SW 1271 (cell line): ENCODE measurements at places on chromosomes 5 and 9.

DNA sequence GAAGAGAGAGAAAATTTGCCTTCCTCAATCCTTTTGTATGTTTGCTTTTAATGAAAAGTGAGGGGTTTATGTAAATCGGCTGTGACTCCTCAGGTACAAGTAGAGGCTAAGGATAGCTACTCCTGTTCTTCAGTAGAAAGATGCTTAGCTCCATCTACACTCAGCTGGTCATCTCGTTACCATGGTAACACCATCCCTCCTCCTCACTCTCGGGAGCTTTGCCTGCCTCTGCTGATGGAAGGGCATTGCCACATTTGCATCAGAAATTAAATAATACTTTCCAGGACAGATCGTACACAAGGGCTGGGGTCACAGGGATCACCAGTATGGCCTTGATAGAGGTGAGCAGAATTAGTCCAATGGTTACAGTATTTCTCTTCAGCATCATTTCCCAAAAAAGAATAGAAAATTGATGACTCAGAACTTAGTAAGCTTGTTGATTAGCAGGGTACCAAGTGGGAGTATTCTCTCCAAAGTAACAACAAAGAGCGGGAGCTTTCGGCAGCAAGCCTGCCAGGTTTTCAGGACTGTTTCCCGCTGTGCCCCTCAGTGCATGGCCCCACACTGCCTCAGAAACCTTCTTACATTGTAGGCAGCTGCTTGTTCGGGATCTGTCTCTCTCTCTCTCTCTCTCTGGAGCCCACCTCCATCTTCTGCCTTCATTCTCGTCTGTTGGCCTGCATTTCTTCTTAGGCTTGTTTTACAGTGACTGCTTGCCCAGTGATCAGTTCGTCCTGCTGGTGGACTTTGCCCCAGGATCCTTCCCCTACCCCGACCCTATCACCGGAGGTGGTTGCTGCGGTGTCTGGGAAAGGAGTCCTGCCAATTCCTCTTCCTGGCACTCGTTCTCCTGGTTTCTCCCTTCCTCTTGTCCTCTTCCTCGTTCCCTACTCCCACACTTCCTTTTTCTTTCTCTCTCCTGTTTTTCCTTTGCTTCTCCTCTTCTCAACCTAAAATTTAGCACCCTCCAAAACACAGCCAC is 51.9 kb upstream of the SNAPC3 start:
- DNase-seq, result no peak

- no peak for DNase-seq
Measured at GRCh38 chr5:16659536-16659935, 42.7 kb upstream of the RETREG1 start.

GRCh38 chr9:107734256-107735013 is 244.9 kb upstream of the KLF4 start:
- no peak for DNase-seq

DNA sequence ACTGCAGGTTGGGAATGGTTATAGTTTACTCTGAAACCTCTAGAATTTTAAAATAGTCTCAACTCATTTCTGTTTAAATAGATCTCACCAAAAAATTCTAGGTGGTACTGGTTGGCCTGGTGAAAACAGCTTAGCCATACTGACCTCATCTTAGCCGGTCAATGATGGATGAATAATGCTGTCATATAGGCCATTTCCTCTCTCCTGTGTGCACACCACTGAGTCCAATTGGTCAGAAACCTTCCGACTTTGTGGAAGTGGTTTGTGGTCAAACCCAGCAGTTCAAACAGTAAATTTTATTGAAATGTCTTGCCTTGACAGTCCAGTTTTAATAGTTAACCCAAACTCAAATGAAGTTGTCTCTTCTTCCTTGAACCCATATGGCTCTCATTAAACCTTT is 98.6 kb downstream of the GIN1 start:
- DNase-seq, result no peak

DNA sequence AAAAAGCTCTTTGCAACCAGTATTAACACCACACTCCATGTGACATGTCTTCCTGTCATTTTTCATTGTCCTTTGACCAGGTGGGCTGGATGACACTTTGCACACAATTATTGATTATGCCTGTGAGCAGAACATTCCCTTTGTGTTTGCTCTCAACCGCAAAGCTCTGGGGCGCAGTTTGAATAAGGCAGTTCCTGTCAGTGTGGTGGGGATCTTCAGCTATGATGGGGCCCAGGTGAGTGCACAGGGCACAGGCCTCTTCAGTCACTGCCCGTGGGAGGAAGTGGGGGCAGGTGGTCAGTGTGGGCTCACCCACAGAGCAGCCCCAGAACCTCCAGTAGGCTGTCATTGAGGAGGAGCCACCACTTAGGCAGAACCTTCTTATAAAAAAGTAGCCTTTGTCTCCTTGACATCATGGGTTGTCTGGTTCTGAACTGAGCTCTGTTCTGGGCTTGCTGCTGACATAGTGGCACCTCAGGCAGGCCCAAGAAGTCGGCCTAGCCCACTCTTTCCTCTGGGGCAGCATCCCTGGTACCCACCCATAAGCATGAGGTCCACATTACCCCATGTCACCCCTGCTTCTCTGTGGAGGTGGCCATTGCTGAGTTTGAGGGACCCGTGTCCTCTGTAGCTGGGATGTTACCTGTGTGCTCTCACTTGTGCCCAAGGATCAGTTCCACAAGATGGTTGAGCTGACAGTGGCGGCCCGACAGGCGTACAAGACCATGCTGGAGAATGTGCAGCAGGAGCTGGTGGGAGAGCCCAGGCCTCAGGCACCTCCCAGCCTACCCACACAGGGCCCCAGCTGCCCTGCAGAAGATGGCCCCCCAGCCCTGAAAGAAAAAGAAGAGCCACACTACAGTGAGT is 39.3 kb downstream of the SECISBP2 start:
- no peak for DNase-seq

DNA sequence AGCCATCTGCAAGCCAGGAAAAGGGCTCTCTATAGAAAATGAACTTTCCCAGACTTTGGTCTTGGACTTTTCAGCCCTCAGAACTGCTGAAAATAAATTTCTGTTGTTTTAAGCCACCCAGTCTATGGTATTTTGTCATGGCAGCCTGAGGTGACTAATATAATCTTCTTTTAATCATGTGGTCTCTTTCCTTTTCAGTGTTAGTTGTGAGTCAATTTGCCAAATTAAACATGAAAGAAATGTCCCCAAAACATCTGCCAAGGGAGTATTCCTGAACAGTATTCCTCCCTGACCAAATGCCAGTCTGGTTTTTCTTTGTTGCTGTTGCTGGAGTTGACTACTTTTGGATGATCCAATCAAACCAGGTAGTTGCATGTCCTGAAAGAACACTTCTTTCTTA is 4.7 kb upstream of the YTHDC2 start:
- no peak for DNase-seq

DNA sequence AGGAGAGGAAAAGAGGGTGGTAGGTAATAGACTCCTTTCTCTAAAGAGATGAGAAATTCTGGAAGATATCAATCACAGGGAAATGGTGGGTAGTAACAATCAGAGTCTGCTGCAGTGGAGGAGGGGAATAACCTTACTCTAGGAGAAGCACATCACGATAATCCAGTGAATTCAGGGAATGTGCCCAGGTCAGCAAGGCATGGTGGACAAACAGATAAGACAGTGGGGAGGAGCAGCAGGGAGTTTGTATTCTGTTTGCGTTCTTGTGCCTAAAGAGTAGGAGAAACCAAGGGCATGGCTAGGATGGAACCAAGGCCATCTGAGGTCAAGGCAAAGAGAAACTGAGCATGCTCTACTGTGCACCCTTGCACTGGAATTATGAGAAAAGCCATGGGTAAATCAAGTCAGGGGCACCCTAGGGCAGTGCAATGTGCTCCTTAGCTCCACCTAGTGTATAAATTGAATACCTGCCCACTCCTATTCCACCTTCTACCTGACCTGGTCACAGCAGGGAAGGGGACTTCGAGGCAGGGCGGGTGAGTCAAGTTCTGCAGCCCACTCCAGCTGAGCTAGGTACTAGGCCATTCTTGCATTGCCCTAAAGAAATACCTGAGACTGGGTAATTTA is 31.6 kb downstream of the RETREG1 start:
- DNase-seq, result no peak
